ENCODE measurements at places on chromosomes 6 and 20.
A peak's percentile ranks its signal among the peaks of the same experiment; 100 is the strongest.

GRCh38 chr20:34397096-34397495 lies 34.0 kb downstream of the ITCH start:
- no peak for ATAC-seq

GRCh38 chr20:17955302-17955701 lies 13.3 kb downstream of the SNX5 start:
- no peak for ATAC-seq

- ATAC-seq: no peak
These were observed 697.8 kb downstream of the KIF16B start for GRCh38 chr20:15875446-15875845.

GRCh38 chr20:10986586-10986985 lies 312.8 kb upstream of the JAG1 start:
- ATAC-seq: no peak

GRCh38 chr6:139944976-139945375 lies 570.5 kb upstream of the CITED2 start:
- no peak for ATAC-seq

GRCh38 chr6:18099511-18099910 lies 23.0 kb downstream of the NHLRC1 start:
- no peak for ATAC-seq

GRCh38 chr20:63351326-63351700 lies 9.8 kb downstream of the CHRNA4 start:
- ATAC-seq: no peak

- ATAC-seq: no peak
These were observed 38.0 kb downstream of the C20orf203 start for GRCh38 chr20:32635764-32636163.

GRCh38 chr6:123105561-123105960 lies 109.5 kb downstream of the CLVS2 start:
- no peak for ATAC-seq

GRCh38 chr20:41738604-41739206 lies 120.5 kb upstream of the CHD6 start:
- ATAC-seq: peak; percentile 64

DNA sequence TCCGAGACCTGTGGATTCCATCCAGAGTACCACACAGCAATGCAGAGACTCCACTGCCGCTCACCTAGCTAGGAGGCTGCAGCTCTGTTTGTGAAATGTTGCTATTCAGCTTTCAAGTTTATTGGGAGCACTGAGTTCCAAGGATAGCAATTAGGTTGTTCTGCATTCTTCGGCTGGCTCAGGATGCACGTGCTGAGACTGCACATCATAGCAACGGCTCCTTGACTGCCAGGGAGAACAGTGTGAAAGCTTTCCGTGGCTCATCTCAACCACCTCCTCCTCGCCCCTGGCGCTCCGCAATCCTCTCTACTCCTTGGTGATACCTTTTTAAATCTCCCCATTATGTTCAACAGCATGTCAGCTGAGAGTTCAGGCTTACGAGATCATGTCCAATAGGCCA lies 116.6 kb downstream of the TSHZ2 start:
- ATAC-seq: no peak

- ATAC-seq: no peak
These were observed 588.8 kb downstream of the MAFB start for GRCh38 chr20:40100261-40100660.

DNA sequence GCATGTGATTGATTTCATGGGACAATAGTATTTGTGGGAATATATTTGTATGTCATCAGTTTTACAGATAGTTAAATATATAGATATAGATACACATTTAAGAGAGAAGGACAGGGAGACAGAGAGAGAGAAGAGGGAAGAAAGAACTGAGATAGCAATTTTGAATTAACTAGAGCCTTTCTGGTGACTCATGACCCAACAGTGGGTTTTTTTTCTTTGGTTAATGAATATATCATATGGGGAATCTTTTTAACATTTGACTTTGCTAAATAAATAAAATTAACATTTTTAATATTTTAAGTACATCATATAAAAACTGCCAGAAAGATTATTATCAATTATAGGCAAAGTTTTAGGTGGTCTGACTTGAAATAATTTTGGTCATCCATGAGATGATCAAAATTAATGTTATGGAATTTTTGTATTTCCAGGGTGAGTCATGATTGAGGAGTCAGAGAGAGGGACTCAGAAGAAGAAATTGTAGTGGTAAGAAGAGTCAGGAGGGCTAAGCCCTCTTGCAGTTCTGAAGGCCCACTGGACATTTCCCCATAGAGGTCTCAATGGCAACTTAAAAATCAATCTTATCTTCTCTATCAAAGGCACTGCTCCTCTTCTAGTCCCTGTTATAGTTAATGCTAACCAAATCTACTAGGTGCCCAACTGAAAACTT lies 508.1 kb upstream of the MAP3K7 start:
- ATAC-seq: no peak

GRCh38 chr6:89037141-89037900 lies 43.2 kb upstream of the PNRC1 start:
- ATAC-seq: peak; percentile 65

DNA sequence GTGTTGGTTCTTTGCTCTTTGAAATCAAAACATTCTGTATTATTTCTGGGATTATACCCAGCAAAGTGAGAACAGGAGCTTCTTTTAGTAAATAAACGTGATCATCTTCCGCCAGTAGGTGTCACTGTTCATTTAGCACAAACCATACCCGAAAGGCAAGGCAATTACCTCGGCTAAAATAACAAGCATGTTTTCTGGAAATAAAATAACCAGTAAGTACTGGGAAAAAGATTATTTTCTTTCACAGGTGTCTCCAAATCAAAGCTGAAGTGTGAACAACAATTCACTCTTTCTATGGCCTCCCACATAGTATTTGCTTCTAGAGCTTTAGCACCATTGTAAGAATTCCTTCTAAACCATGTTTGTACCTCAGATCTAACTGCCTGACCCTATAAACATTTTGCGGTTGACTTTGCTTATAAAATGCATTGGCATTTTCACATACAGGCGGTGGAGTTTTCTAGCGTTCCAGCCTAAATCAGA lies 144.6 kb upstream of the AGPAT4 start:
- peak; percentile 60 for ATAC-seq

DNA sequence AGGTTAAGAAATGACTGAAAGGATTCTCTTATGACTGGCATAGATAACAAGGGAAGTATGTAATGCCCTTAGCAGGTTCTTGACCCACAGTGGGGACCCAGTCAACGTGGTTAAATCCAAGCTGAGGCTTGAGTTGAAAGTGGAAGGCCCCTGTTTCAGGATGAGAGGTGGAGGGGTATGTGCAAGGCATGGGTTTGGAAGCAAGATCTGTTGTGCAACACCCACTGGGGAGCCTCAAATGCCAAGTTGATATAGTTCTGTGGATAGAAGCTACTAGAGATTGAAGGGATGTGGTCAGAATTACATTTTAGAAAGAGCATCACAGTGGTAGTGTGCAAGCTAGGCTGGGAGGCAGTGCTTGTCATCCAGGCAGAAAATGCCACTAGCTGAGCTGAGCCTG lies 5.1 kb downstream of the PABPC1L start:
- ATAC-seq: no peak

DNA sequence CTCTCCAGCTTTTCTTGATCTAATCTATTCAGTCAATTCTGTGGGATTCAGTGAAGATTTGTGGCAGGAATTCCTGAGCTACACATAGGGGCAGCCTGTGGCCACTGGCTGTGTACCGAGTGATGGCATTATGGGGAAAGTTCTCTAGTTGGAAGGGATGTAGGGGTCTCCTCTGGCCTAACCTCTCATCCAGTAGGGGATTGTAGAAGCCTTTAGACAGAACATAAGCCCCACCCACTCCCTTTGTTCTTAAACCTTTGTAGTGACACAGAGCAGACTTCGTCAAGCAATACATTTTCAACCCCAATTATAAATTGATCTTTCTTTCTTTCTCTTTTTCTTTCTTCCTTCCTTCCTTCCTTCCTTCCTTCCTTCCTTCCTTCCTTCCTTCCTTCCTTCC lies 188.9 kb downstream of the QKI start:
- no peak for ATAC-seq

DNA sequence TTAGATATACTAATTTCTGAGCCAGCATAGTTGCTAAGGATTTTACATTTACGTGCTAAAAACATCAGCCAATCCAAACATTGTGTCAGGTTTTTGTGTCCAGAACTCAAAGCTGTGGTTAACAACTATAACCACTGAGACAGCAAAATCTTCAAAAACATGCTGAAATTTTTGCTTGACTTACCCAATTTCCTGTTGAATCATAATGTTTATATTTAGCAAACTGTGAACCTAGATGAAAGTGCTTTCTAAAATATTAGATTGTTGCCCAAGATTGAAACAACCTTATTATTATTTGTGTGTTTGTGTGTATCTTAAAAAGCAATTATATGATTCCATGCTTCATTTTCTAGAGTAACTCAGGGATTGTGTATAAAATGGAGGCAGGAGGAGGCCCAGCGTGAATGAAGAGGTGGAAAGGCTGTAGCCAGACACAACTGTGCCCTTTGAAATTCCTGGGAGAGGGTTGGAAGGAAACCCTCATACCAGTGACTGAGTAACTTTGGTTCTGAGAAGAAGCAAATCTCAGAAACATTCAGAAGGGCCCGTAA lies 48.0 kb downstream of the ARMC2 start:
- ATAC-seq: no peak

DNA sequence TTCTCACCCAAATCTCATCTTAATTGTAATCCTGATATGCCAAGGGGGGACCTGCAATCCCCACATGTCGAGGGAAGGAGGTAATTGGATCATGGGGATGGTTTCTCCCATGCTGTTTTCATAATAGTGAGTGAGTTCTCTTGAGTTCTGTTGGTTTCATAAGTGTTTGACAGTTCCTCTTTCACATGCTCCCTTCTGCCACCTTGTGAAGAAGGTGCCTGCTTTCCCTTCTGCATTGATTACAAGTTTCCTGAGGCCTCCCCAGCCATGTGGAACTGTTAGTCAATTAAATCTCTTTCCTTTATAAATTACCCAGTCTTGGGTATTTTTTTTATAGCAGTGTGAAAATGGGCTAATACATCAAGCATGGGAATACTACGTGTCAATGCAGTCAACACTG lies 925.0 kb upstream of the MAN1A1 start:
- ATAC-seq: no peak

DNA sequence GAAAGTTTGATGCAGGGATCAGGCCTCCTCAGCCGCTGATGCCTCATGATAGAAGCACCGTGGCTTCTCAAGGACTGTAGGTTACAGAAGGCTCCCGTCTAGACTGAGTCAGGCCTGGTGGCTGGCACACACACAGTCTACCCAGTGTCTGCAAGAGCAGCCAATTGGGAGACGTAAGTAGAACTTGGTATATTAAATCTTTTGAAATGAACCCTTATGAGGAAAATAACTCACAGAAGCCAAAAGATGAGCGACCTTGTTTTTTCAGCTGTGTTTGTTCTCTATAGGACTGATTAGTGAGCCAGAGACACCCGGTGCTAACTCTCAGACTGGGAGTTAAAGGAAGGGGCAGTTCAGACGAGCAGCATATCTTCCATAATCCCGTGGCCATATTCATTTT lies 5.9 kb upstream of the PDE10A start:
- ATAC-seq: no peak

- ATAC-seq: no peak
These were observed 48.8 kb downstream of the RBM38 start for GRCh38 chr20:57439993-57440392.

DNA sequence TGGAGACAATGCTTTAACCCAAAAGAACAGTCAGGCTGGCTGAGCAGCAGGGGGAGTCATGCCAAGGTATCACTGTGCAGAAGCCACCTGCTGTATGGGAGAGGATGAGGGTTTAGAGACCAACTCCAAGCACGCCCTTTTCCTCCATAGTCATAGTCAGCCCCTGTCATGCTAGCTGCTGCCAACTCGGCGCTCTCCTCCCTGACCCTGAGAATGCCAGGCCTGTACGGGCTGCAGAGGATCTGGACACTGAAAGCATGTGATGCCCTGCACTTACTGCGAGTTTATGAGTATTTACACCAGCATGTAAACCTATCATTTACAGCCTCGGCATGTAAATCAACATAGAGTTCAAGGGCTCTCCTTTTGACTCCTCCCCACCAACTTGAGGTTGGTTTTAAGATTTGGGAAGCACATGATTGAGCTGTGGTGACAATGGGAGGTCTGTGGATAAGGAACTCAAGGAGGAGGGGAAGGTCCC lies 11.7 kb upstream of the SCUBE3 start:
- ATAC-seq: no peak

DNA sequence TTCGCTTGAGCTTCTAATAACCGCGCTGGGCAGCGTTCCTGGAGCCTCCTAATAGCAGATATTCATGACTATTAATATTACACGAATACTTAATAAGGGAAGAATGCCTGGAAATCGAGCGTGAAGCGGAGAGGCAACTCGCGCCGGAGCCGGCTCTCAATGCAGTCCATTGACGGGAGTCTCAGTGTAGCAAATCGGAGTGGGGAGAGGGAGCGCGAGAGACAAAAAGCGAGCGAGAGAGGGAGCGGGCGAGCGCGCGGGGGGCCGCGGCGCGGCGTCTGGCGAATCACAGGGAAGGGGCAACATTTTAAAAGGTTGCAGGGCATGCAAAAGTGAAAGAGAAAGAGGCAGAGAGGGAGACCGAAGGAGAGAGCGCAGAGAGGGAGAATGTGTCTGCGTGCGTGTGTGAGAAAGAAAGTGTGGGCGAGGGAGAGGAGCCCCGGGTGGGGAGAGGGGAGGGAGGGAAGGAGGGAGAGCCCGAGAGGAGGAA lies 2.9 kb downstream of the TFAP2A start:
- ATAC-seq: peak; percentile 48

DNA sequence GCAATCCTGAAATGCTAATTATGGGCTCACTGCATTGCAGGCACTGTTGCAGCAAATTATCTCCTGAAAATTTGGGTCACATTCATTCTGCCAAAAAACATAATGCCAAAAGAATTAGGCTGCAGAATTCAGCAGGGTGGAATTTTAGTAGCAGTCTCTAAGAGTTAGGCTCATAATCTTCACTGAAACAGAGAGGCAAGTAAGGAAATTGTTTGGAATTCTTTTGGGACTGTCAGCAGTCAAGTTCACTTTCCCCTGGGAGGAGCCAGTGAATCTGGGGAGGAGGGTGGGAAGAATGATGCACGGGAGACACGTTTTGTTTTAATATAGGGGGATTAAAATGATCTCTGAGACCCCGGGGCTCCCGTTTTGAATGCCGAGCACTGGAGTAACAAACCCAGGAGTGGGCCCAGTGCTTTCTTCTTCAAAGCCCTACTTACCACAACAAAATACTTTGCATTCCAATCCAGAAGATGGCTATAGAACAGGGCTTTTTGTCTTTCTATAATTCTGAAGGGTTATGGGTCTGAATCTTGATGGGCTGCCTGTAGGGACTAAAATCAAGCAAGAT lies 44.7 kb downstream of the SOBP start:
- no peak for ATAC-seq
